ENCODE measurements at places on chromosomes 1 and 21.

DNA sequence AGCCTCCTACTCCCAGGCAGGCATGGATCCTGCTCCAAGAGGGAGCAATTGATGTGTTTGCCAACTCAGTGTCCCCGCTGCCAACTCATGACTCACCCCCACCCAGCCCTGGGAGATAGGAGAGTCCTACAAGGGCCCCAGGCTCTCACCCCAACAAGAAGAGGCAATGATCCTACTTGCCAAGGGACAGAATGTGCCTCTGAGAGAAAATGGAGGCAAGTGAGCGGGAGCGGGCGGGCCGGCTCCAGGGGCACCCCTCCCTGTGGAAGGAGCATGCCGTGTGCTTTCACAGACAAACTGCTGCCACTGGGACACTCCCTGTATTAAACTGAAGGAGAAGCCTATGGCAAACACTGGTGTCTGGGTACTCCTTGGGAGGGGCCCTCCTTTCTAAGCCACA, 16.7 kb downstream of the PKP1 start:
- no peak for DNase-seq

DNA sequence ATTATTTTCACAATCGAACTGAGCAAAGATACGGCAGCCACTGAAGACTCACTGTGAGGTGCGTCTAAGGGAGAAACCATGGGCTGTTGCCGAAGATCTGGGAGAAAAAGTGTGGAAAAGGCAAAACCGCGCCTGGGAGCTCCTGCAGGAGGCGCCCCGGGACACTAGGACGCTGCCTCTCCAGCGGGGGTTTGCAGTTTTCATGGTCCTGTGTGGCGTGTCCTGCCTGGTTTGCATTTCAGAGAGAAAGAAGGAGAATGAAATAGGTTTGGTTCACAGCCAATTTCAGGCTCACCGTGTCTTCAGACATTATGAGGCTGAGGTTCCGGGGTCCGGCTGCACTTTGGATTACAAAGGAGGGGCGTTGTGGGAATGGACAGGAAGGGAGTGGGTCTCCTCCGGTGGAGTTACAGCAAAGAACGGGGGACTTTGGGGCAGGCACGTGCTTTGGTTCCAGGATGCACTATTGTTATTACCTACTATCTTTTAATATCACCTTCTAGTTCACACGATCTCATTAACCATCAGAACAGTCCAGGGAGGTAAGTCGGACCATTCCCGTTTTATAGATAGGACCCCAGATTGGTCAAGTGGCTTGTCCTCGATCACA, 179.8 kb downstream of the DYRK1A start:
- DNase-seq: no peak

DNA sequence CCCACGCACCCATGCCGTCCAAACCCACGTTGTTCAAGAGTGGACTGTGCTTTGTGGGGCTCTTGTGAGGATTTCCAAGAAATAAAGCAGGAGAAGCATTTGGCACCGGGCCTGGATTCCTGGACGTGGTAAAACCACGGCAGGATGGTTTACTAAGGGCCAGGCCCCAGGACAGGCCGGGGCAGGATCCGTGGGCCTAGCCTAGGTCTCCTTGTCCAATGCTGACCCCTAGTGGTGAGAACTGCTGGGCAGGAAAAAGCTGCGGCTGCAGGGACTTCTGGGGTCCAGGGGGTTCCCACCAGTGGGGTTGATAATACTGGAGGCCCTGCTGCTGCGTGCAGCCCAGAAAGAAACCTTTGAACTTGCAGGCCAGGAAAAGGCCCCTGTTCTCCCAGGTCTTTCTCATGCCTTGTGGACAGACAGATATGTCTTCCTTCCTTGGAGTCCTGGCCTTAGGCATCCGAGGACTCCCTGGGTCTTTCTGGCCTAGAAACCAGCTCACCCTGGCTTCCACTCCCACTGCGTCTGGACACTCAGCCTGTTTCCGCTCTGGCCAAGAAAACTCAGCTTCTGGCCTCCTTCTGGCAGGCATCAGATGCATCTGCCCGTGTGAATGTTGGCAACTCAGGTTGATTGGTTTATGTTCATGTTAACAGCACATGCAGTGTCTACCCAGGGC, 106.9 kb upstream of the TMEM51 start:
- peak; percentile 76 for DNase-seq

DNA sequence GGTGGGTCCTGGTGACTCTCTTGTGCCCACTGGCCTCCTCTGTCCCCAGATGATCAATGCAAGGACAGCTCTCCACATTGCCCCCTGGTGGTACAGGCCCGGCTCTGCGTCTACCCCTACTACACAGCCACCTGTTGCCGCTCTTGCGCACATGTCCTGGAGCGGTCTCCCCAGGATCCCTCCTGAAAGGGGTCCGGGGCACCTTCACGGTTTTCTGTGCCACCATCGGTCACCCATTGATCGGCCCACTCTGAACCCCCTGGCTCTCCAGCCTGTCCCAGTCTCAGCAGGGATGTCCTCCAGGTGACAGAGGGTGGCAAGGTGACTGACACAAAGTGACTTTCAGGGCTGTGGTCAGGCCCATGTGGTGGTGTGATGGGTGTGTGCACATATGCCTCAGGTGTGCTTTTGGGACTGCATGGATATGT, 10.8 kb downstream of the ADAMTSL4 start:
- DNase-seq: peak; percentile 86

- no peak for DNase-seq
Measured at GRCh38 chr1:185998391-185998790, 264.2 kb downstream of the HMCN1 start.
